GM20000 (cell line): ENCODE measurements at places on chromosomes 16 and 17.

GRCh38 chr17:81443269-81443668 is 48.0 kb downstream of the BAHCC1 start:
- no peak for DNase-seq

DNA sequence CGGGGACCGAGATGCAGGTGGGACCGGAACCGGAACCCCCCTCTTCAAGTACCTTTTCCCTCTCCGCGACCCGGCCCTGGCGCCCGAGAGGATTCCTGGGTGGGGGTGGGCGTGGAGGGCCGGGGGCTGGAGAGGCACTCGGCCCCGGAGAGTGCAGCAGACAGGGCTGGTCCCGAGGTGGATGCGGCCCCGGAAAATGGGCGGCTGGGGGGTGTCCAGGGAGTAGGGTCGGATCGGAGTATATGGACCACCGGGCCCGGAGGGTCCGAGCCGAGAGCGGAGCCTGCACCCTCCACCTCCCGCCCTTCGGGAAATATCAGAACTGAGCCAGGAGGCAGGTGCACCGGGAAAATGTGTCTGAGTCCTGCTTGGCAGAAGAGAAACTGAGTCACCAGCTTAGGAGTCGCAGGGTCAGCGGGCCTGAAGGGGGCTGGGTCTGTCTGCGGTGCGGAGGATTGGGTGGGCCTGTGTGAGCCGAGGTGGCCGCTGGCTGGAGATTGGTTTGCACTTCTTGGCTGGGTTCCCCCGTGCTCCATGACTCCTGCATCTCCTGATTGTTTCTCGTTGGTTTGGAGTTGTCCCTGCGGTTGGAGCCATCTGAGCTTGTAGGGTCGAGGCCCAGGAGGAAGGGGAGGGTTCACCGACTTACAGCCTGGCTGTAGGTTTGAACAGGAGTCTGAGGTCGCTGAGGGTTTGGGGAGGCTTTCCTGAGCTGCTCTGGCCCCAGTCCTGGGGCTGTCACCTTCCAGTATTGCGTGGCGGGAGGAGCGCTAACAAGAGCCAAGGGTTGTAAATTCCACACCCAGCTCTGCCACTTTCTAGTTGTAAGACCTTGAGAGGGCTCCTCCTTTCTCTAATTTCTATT is 518 bp downstream of the SH2B1 start:
- DNase-seq: no peak

DNA sequence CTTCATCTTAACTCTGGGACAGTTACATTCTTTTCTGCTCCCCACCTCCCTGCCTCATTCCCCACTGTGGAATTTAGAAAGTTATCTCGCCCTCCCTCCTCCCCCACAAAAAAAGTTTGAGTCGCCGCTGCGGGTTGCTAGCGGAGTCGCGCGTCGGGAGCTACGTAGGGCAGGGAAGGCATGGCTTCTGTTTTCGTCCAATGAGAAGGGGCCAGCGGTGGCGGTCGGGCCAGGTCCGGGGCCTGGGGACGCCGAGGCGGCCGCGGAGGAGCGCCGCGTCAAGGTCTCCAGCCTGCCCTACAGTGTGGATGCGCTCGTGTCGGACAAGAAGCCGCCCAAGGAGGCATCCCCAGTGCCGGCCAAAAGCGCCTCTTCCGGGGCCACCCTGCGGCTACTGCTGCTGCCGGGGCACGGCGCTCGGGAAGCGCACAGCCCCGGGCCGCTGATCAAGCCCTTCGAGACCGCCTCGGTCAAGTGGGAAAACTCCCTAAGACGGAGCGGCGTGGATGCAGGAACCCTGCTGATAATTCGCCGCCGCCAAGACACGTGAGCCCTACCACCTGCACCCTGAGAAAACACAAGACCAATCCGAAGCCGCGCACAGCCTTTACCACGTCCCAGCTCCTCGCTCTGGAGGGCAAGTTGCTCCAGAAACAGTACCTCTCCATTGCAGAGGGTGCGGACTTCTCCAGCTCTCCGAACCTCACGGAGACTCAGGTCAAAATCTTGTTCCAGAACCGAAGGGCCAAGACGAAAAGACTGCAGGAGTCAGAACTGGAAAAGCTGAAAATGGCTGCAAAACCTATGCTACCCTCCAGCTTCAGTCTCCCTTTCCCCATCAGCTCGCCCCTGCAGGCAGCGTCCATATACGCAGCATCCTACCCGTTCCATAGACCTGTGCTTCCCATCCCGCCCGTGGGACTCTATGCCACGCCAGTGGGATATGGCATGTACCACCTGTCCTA is 8.9 kb downstream of the OR4D1 start:
- no peak for DNase-seq

DNA sequence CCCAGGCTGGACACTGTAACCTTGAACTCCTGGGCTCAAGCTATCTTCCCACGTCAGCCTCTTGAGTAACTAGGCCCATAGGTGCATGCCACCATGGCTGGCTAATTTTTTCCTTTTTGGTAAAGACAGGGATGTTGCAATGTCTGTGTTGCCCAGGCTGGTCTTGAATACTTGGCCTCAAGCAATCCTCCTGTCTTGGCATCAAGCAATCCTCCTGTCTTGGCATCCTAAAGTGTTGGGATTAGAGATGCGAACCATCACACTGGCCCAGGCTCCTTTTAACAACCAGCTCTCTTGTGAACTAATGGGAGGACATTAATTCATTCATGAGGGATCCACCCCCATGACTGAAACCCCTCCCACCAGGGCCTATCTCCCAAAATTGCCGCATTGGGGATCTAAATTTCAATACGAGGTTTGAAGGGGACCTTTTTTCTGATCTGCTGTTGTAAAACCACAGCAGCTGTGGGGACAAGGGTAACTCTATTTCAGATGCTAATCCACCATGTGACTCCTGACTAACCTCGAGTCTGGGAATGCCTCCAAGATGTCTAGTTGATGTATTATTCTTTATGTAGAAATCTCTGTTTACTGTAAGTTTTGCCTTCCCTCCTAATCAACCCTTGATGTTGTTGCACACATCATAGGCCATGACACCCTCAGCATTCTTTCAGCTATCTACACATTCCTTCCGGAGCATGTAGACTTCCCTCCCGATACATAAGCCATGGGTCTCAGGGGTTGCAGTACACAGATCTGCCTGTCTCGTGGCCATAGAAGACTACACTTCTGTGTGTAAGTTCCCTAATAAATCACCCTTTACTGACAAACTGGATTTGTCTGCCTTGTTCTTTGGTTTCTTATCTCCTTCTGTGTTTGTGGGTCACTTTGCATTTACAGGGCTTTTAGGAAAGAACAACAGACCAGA is 37.6 kb downstream of the RNF112 start:
- no peak for DNase-seq

- no peak for DNase-seq
Measured at GRCh38 chr17:67139784-67140665, 95.7 kb downstream of the CACNG1 start.

GRCh38 chr17:73096211-73096610 is 3.7 kb upstream of the SLC39A11 start:
- no peak for DNase-seq
